ENCODE measurements at places on chromosomes 6 and 20.

DNA sequence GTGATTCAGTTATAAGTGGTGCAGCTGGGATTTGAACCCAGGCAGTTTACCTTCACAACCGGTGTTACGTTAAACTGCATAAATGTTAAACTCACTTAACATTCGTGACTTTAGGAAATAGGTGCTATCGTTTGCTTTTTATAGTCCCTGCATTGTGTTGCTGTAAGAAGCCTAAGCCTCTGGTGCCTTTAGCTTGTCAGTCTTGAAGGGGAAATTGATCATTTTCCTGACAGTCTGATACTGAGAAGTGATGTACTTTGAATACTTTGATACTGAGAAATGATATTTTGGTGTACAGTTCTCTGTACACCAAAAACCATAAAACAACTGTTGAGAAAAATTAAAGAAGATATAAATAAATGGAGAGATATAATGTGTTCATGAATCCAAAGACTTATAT lies 52.5 kb upstream of the NEDD9 start:
- no peak for DNase-seq

GRCh38 chr6:125798734-125799508 lies 8.2 kb downstream of the NCOA7 start:
- DNase-seq, result no peak

GRCh38 chr6:18293076-18293904 lies 29.0 kb upstream of the DEK start:
- no peak for DNase-seq

GRCh38 chr20:31640259-31640658 lies 2.5 kb downstream of the COX4I2 start:
- no peak for DNase-seq

DNA sequence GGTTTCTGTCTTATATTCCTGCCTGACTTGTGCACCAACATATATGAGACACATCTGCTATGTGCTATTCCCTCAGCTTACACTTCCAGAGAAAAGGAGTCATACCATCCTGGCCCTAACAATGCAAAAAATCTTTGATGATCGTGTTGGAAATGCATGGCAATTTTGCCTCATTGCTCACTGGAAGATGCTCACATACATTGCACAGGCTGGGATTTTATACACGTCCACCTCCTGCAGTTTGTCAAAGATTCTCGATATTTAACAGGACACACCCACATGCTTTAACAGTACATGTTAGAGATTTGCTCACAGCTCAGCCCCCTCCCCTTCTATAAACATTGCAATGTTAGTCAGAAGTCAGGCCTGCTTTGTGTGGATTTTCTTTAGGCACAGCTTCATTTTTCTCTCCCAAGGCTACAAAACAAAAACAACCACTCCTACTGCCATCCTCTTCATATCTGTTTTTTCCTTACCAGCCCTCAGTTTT lies 66.1 kb downstream of the ADGB start:
- DNase-seq, result no peak

- no peak for DNase-seq
Observed at GRCh38 chr6:70125602-70126001, 177.3 kb downstream of the COL9A1 start.

DNA sequence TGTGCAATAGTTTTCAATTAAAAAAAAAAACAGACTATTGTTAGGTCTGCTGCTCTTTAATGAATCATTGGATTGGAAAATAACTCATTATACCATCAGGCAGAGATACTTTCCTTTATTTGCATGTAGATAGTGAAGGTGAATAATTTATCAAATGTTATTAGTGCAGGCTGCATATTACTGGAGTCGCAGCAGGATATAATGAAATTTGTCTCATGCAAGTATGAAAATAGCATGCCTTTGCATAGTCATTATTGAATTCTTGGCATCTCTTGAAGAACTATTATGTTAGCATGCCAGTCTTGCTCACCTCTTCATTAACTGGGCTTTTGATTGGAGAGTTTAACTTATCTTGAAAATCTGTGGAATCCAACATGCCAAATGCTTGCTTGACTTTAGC lies 241.7 kb downstream of the CDKAL1 start:
- DNase-seq, result no peak

DNA sequence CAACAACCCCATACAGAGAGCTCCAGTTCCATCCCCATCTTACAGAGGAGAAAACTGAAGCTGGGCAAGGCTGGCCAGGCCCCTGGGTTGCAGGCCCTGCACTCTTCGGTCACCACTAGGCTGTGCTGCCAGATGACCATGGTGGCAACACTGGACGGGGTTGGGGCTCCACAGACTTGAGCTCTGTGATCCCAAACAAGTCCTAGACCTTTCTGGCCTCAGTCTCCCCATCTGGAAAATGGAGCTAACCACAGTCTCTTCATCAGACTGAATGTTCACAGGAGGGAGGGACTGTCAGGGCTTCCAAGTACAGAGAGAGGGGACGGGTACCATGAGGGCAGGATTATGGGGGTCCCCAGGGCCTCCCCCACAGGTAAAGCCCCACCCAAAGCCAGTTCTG lies 41.3 kb upstream of the NOL4L start:
- no peak for DNase-seq

DNA sequence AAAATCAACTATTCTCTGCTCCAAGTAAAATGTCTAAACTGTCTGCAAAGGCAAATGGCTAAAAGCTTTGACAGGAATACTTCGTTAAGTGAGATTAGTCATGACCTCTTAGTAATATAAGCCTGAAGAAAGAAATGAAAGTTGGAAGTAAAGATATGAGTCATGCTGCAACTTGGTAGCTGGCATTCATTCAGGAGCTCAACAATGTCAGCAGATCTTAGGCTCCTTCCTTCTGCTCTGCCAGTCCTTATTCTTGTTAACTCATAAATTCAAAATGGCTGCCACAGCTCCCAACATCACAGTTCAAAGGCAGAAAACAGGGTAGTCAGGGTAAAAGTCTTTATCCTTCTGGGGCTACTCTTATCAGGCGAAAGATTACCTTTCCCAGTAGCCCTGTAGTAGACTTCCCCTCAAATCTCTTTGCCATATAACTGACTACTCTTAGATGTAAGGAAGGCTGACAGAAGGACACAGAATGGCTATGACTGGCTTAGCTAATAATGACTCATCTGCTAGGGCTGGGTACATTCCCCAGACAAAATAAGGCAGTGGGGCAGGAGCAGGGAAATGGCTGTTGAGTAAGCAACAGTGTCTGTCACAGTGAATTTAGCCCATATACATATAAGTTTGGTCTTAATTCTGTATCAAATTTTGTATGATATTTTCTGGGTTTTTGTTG lies 24.4 kb upstream of the C6orf62 start:
- DNase-seq, result no peak

- DNase-seq, result no peak
Observed at GRCh38 chr20:30949761-30950160, 307.7 kb upstream of the DEFB115 start.

GRCh38 chr20:14538433-14538832 lies 201.0 kb upstream of the FLRT3 start:
- no peak for DNase-seq

DNA sequence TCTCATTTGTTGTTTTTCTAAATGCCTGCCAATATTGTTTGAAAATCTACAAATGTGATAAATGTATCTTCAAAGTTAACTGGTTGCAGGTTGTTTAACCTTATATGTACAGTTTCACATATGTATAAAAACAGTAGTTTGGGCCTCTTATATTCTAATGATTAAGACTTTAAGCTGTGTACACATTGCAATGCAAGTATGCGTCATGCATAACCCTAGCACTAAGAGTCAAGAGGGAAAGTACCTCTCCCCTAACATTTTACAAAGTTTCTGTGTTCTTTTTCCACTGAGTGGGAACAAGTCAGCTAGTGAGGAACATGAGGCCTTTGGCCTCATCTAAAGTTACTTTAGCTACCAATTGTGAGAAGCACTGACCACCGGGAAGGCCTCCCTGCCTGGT lies 25.7 kb upstream of the MICB start:
- DNase-seq, result no peak

DNA sequence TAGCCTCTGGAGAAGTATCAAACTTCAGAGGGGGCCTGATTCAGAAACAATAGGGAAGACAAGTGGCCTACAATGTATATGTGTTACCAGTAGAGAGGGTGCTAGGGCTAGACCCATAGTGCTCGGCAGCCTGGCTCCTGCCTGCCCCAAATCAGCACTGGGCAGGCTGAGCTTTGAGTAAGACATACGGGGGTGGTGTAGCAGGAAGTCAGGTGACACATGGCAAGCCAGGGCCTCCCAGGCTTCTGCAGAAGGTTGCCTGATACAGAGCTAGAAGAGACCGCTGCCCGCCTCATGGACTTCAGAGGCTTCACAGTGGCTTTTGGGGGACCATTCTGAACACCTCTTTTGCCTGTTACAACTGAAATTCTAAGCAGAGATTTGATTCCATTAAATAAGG lies 43.4 kb downstream of the RALY start:
- peak; percentile 29 for DNase-seq

DNA sequence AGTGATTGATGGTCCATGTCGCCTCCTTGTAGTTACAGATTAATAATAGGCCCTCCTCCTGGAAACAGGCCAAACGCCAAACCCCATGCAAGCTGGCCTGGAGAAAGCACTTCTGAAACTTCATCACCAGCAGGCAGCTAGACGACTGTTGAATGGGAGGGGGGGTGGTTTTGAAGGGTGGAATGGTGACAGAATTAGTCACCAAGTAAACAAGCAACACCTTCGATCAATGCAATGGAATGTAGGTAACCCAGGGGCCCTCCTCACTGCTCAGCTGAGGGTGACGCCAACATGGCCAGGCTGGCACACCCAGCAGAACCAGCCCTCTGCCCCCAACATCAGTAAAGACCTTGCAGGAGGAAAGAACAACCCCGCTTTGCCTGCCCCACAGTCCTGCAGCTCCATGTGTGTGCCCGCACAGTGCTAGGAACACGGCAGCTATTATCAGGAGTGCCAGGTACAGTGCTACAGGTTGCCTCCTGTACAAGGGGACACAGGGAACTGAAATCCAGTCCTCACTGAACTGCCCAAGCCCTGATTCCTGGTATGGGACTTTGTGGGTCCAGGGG lies 2.7 kb downstream of the BCAS1 start:
- no peak for DNase-seq

- no peak for DNase-seq
Observed at GRCh38 chr20:15162079-15162647, 824.8 kb upstream of the FLRT3 start.

DNA sequence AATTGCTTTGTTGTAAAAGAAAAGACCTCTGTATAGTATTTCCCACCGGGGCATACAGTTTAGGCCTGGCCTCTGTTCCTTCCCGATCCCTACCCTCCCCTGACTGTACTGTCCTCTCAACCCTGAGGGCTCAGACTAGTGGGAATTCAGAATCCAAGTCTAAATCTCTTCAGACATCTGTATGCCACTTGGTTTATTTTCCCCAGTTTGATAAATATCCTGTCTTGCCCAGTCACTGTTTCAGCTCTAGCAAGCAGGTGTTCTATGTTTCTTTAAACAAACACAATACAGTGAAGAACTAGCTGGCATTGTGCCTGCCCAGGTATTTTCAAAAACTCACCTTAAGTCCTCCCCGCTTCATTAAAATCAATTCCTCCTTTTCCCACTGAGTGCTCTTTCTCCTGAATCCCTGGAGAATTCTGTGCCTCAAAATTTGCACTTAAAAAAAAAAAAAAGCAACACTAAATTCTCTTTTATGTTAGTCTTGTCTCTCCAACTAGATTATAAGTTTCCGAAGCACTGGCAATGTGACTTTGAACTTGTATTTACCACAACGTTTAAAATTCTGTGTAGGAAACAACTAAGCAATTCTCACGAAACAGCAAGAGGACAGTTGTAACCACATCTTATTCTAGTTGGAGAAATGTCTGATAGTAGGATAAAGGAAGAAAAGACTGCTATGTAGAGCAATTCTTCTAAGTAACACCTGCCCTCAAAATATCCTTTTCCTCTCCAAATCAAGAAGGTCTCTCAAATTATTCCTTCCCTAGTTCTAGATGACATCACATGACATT lies 112.0 kb upstream of the CARMIL1 start:
- no peak for DNase-seq

GRCh38 chr6:155259204-155259603 lies 4.6 kb upstream of the CLDN20 start:
- DNase-seq, result no peak

DNA sequence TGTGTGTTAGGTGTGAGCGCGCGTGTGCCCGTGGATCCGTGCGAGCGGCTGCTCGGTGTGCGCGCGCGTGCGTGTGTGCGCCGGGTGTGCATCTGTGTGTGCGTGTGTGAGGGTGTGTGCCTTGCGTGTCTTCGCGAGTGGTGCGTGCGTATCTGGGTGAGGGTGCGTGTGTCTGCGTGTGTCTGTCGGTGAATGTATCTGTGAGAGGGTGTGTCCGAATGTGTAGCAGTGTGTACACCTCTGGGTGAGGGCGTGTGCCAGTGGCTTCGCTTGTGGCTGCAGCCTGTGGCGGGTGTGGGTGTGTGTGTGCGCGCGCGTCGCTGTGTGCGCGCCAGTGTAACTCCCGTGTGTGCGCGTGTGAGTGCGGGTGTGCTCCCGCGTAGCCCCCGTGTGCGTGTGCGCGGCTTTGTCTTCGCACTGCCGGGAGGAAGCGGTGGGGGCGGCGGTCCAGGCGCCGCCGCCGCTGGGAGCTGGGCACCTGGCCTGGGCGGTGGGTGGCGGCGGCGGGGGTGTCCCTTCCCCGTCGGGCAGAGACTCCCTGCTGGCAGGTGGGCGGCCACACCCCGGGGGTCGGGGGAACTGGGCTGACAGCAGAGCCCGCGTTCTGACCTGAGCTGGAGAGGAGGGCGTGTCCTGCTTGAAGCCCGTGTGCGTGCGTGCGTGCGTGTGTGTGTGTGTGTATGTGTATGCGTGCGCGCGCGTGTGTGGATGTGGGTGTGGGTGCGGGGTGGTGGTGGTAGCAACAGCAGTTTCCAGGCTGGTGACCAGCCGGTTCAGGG lies 61.3 kb upstream of the EPB41L1 start:
- DNase-seq, result peak; percentile 53

- DNase-seq, result no peak
Observed at GRCh38 chr6:57822896-57823358, 505.5 kb downstream of the PRIM2 start.

DNA sequence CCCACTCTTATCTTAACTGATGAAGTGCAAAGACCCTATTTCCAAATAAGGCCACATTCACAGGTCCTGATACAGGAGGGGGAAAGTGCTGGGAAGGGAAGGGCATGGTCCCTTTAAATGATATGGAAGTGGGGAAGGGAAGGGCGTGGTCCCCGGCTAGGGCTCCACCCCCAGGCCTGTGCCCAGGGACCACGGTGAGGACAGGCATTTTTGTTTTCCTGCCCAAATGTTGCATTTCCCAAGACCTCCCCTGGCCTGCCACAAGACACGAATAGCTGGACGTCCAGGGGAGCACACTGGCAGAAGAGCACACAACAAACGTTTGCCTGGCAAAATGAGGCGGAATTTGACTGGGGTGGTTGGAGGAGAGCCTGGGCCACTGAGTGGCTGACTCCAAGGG lies 16.1 kb upstream of the HFE start:
- no peak for DNase-seq

- DNase-seq, result no peak
Observed at GRCh38 chr6:22401206-22401605, 104.4 kb upstream of the PRL start.

GRCh38 chr6:7150381-7151064 lies 42.8 kb downstream of the RREB1 start:
- no peak for DNase-seq

DNA sequence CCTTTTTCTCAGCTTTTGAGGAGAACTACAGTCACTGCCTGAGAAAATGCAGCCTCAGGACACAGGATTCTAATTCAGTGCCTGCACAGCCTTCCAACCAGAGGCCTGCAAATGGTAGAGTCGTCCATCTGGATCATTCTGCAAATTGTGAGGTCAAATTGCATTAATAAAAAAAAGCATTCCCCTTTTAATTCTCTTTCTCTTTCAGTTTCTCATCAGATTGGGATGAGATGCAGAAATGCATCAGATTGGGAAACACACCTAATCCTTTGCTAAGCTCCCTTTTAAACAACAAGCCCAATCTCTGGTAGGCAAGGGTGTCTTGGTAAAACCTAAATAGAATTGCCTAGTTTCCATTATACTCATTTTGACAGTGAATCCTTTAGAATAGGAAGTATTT lies 838.8 kb downstream of the MAFB start:
- DNase-seq, result no peak
